ENCODE measurements at places on chromosomes 16 and 17.

DNA sequence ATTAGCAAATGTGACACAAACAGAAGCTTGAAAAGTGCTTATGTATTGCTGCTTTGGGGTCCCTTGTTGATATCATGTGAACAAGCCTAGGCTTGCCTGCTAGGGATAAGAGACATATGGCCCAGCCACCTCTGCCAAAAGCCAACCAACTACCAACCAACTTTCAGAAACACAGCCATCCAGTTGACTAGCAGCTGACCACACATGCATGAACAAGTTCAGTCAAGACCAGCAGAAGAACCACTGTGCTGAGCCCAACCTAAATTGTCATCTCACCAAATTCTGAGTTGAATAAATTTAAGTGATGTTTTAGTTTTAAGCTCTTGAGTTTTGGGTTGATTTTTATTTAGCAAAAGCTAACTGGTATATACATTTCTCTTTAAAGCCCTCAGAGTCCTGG, 3.5 kb downstream of the ERN2 start:
- no peak for DNase-seq

DNA sequence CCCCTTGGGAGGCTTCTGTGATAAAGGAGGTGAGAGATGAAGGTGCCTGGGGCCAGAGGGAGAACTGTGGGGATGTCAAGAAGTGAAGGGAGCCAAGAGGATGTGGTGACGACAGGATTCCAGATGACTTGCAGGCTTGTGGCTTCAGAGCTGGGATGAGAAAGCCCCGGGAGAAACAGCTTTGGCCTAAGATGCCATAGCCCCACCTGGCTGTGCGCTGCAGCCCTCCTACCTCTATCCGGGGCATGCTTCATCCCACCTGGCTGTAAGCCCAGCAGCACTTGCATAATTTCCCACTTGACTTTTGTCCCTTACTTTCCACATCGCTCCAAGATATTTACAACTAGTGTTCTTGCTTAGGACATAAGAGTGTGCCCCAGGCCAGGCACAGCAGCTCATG, 29.3 kb downstream of the GINS3 start:
- DNase-seq = no peak

DNA sequence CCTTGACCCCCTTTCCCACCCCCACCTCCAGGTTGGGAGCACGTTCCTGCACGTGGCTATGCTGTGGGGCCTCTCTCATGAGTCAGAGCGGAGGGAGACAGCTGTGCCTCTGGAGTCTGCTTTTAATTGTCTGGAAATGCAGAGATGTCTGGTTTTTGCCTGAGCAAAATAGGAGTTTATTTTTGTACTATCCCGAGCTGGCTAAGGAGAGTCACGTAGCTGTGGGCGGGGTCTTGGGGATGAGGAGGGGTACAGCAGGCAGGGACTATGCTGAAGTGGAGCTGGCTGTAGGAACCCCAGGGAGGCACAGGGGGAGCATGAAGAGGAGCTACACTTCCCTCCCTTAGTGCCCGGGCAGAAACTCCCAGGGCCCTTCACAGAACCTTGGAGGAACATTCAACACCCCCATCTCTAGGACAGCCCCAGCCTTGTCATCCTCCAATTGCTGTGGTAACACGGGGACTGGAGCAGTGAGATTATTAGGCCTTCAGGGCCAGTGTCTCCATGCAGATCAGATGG, 44.7 kb upstream of the LGALS9 start:
- no peak for DNase-seq

DNA sequence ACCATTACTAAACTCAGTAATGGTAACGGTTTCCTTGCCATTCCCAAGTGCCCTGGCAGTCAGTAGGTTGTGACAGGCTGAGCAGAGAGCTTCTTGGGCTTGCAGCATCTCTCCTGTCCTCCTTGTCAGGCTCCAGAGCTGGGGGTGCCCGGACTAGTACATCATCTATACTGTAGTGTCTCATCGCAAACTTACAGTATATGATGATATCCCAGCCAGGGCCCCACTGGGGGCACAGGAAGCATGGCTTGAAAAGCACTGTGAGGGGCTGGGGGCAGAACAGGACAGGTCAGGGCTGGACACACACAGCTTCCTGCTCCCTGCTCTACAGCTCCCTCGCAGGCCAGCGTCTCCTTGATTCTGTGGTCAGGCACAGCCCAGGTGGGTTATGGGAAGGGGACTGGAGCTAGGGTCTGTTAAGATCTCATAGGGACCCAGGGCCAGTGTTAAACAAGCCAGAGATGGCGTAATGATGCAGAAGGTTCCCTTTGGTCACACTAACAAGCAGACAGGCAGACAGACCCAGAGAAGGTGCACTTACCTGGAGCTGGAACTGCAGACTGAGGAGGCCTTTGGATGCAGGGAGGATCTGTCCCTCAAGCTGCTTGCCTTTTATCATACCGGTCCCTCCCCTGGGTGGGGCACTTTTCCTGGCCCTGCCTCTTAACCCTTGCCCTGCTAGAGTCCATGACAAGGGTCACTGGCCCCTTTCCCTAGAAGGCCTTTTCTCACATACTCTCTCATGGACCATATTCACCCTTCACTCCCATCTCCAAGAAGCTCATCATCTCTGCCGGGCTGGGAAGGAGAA, 6.8 kb downstream of the ERAL1 start:
- DNase-seq = no peak

- no peak for DNase-seq
Observed at GRCh38 chr17:36697903-36698530, 96.6 kb downstream of the MRM1 start.

GRCh38 chr16:81826523-81826922, 47.4 kb downstream of the PLCG2 start:
- no peak for DNase-seq

- DNase-seq = peak; percentile 80
Observed at GRCh38 chr17:49223517-49224197, 6.9 kb downstream of the PHOSPHO1 start.

GRCh38 chr16:85622683-85623082, 9.6 kb downstream of the GSE1 start:
- DNase-seq = no peak

DNA sequence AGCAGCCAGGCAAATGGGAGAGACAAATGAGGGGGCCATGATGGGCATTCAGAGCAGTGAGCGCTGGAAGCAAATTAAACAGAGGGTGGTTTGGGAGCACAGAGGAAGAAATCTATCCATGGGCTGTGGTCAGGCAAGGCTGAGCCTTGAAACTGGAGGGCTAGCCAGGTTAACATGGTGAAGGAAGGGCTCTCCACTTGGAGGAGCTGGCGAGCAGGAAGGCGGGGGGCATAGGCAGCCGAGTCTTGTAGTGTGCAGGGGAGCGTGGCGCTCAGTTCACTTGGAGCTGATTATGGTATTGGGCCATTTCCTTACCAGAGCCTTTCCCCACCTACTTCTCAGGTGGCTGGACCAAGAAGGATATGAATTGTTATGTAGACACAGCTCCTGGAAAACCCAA, 189.7 kb downstream of the SNX29 start:
- no peak for DNase-seq

GRCh38 chr16:57245472-57246113, 534 bp downstream of the ARL2BP start:
- no peak for DNase-seq

DNA sequence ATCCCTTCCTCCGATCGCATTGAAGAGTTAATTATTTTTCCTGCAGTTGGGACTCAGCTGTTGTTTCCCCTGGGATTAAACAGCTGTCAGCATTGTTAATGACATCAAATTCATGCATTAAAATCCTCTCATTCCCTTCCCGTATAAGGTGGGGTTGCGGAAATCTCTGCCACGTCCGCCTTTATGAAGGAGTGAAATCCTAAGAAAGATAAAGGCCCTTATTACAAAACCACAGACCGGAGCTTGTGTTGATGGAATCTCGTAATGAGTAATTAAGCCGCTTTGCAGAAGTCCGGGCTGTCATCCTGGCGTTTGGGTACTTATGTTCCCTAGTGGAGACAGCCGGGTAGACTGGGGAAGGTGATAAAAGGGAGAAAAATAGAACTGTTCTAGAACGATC, 627.6 kb downstream of the MAF start:
- no peak for DNase-seq

DNA sequence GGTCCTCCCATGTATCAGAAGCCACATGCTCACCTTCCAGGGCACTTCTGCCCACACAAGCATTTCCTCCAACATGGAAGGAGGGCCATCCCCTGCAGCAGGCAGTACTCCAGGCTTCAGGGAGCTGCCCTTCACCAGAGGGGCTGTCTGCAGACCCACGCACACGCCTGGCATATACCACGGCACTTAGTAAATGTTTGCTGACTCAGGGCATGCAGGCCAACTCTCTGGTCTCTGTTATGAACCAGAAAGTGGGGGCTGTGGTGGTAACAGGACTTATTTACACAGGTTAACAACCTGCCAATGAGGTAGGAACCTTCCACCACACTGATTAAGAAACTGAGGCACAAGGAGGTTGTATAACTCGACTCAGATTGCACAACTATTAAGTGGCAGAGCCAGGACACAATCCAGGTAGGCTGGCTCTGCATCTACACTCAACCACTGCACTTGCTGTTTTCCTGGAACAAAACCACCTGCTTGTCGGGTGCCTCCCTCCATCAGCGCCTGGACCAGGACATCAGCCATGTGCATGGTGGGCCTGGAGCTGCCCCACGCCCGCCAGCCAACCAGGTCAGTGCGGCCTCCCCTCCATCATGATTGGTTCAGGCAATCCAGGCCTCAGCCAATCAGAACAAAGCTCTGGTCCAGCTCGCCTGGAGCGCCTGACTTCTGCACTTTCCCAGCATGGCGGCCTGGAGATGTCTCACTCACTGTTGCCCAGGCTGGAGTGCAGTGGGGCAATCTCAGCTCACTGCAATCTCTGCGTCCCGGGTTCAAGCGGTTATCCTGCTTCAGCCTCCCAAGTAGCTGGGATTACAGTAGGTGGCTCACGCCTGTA, 19.2 kb downstream of the ACTG1 start:
- DNase-seq = no peak

DNA sequence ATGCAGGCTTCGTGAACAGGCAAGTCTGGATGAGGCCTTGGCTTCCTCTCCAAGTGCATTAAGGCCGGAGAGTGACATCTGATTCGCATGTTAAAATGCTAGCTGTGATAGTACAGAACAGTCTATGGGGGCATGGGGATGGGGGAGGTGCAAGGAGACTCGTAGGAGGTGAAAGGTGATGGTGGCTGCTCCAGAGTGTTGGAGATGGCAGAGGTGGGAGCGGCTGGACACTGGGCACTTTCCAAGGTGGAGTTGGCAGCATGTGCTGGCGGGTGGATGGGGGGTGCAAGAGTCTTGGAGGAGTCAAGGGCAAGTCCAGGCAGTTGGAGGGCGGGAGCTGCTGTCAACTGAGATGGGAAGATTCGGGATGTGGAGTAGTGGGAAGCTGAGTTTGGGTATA, 350.9 kb upstream of the TNRC6C start:
- no peak for DNase-seq

GRCh38 chr17:79027925-79028491, 4.0 kb downstream of the C1QTNF1 start:
- no peak for DNase-seq

GRCh38 chr17:33183487-33184026, 109.5 kb downstream of the ASIC2 start:
- DNase-seq = no peak

- no peak for DNase-seq
Observed at GRCh38 chr16:89697616-89698331, 3.7 kb downstream of the SPATA2L start.

DNA sequence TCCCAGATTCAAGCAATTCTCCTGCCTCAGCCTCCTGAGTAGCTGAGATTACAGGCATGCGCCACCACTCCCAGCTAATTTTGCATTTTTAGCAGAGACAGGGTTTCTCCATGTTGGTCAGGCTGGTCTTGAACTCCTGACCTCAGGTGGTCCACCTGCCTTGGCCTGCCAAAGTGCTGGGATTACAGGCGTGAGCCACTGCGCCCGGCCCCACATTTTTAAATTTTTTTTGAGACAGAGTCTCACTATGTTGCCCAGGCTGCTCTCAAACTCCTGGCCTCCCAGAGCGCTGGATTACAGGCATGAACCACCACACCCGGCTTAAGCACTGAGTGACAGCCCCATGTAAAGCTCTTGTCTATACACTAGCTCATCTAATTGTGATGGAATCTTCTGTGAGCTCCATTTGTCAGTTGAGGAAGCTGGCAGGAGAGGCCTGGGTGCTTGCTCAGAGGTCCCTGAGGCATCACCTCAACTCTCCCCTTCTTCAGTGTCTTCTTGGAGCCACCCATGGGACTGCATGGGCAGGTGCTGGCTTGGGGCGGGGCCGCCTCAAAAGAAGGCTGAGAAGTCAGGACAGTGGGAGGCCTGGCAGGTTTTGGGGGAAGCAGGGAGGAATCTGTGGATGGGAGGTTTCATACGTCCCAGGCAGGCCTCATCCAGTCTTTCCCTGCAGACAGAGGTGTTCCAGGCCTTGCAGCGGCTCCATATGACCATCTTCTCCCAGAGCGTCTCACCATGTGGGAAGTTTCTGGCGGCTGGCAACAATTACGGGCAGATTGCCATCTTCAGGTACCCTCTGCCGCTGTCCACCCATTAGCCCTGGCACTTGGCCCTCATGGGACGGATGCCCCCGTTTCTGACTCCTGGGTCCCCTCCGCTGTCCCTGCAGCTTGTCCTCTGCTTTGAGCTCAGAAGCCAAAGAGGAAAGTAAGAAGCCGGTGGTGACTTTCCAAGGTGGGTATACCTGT, 1.5 kb downstream of the THOC6 start:
- DNase-seq = no peak

- peak; percentile 75 for DNase-seq
Observed at GRCh38 chr17:46194393-46195216, 1.4 kb upstream of the KANSL1 start.

GRCh38 chr17:55040611-55041010, 72.0 kb downstream of the STXBP4 start:
- no peak for DNase-seq

DNA sequence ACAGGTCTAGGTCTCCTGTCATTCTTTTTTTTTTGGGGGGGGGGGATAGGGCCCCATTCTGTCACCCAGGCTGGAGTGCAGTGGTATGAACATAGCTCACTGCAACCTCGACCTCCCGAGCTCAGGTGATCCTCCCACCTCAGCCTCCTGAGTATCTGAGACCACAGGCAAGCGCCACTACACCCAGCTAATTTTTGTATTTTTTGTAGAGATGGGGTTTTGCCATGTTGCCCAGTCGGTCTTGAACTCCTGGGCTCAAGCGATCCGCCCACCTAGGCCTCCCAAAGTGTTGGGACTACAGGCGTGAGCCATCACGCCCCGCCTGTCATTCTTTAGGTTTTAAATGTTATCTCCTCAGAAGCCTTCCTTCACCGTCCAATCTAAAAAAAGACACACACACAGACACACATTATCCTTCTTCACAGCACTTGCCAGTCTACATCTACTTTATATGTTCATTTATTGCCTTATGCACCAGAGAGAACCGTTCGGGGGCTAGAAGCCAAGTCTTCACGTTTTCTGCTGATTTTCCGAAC, 694 bp downstream of the MRPL27 start:
- DNase-seq = no peak

GRCh38 chr16:81319221-81319912, 4.6 kb downstream of the GAN start:
- DNase-seq = no peak

Measured in activated CD4-positive, alpha-beta memory T cell treated with anti-CD3 and anti-CD28 coated beads for 36 hours (primary cell).